ENCODE measurements at places on chromosomes 2 and 18.

DNA sequence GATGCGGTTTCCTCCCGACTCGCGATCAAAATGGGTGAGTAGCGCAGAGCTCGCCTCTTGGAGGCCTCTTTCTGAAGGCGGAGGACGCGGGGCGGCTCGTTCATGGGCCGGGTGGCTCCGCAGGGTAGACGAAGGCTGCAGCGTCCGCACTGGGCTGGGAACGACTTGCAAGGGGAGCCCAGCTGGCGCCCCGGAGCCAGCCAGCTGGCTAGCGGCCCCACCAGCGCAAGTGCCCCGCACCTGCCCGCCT is 328 bp upstream of the PASK start:
- DNase-seq: no peak

DNA sequence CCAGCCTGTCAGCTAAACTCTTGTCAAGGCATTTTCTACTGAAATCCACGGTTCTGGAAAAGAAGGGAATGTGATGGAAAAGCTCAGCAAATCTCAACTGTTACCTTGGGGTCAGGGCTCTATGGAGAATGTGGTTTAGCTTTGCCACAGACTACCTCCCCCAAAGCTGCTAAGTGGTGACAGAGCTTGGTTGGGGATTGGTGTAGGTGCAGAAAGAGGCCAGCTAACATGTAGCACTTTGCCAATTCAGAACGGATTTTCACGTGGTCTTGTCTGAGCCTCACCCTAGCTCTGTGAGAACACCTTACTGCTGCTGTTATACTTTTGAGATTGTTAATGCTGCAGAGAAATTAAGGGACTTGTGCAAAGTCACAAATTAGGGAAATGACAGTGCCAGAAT is 331.1 kb downstream of the RND3 start:
- DNase-seq: no peak

- no peak for DNase-seq
Measured at GRCh38 chr2:79782576-79783452, 270.0 kb downstream of the CTNNA2 start.

DNA sequence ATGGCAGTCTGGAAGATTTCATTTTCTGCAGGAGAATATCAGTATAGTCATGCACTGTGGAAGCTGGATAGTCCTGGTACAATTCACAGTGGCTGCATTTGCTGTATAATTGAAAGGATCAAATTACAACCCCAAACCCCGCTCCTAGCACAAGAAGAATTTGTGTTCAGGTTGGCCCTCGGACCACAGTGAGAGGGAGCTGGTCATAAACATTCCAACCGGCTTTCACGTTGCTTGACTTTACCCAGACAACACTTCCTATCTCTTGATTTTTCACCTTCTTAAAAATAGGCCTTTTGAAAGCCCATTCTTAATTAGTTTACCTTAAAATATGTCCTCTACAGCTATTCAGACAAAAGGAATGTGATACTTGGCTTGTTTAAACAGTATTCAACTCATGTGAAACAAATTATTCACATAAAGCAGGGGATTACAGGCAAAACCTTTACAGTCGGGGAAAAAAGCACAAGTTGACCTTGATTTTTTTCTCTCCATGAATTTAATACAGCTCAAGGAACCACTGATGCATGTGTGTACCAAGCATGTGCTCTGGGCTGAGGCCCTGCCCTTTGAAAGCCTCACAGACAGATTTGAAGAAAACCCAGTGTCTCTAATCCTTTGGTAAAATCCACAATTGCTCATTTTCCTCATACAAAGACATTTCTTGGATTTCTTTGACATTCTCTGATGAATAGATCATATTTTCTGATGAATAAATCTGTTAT is 143.0 kb upstream of the SOX11 start:
- DNase-seq: no peak

- no peak for DNase-seq
Measured at GRCh38 chr2:207993151-207993763, 32.1 kb downstream of the PLEKHM3 start.

DNA sequence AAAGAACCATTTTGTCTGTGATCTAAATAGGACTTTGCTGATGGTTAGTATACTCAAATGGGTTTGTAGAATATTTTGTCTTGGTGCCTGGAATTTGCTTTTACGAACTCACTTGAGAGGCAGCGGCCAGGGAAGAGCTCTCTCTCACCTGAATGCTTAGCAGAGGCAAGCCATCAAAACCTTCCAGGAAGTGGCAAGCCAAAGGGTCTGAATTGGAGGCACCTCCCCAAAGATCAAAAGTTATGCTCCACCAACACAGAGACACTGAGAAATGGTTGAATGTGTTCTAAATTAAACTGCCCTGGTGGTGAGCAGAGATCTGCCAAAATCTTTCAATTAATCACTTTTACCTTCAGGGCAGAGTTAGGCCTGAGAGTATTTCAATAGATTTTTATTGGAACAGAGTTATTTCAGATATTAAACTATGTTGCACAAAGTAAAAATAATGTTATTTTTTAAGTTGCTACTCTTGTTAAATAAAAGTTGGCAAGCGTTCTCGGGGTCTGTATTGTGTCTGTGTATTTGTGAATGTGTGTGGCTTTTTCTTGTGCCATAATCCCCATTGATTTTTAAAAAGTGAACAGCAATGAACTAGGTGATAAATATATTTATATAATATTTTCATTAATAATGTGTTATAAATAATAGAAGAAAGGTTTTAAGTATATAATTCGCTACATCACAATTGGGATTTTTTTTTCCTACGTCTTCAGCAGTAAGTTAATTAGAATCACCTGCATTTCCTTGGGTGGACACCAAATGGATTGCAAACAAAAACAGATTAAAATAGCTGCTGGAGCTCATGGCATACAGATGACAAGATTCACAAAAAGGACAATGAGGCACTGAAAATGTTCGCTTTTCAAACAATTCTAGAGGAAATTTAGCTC is 416.1 kb downstream of the ARHGAP15 start:
- no peak for DNase-seq

- no peak for DNase-seq
Measured at GRCh38 chr18:76467371-76468190, 27.5 kb downstream of the ZNF516 start.

DNA sequence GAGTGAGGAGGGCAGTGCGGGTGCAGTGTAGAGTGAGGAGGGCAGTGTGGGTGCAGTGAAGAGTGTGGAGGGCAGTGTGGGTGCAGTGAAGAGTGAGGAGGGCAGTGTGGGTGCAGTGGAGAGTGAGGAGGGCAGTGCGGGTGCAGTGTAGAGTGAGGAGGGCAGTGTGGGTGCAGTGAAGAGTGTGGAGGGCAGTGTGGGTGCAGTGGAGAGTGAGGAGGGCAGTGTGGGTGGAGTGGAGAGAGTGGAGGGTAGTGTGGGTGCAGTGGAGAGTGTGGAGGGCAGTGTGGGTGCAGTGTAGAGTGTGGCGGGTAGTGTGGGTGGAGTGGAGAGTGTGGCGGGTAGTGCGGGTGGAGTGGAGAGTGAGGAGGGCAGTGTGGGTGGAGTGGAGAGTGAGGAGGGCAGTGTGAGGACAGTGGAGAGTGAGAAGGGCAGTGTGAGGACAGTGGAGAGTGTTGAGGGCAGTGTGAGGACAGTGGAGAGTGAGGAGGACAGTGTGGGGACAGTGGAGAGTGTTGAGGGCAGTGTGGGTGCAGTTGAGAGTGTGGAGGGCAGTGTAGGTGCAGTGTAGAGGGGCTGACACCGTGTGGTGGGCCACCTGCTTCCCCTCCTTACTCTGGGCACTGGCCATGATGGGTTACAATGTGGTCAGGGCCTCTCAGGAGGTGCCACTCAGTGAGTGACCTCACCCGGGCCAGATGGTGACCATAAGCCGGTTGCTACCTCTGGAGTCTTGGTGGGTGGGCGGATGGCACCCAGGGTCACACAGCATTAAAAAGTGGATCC is 28.5 kb downstream of the INPP4A start:
- no peak for DNase-seq

DNA sequence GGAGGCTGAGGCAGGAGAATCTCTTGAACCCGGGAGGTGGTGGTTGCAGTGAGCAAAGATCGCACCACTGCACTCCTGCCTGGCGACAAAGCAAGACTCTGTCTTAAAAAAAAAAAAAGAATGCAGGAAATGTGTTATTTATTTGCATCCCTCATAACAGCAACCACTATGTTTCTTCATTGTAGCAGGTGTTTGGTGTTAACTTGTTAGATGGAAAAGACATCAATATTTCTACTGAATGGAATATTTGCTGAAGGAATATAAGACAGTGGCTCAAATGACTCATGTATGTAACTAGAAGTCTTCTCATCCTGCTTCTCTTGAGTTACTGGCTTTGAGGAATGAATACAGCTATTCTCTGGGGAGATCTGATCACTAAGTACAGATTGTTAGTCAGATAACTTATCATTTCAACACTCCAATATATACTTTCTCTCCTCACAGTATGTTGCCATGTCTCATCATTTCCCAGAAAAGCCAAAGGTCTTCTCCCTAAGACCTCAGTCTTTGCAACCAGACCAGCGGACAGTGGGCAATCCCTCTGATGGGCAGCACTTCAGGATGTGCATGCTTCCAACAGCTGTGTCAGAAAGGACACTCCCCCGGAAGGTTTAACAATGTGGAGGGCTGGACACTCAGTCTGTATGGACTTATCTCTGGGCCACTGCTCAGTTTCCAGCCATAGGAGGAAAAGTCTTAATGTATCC is 104.4 kb upstream of the STK17B start:
- DNase-seq: no peak

GRCh38 chr18:79952456-79952995 is 1.1 kb upstream of the SLC66A2 start:
- DNase-seq: no peak

GRCh38 chr2:12032975-12033374 is 286.5 kb downstream of the LPIN1 start:
- no peak for DNase-seq

DNA sequence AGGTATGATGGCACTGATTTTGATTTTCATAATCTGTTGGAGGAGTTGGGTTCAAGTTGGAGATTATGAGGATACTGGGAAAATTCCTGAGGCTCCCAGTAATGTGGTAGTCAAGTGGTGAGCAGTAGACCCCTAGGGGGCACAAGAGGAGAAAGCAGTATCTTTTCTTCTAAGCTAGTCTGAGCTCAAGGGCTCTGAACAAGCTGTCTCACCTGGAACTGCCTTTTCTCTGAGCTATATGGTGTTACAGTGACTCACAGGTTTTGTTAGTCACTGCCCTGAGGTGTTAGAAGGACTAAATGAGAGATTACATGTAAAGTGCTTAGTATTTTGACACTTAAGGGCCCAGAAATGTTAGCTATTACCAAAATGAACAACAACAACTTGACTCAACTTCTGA is 42.2 kb downstream of the CD302 start:
- DNase-seq: no peak

DNA sequence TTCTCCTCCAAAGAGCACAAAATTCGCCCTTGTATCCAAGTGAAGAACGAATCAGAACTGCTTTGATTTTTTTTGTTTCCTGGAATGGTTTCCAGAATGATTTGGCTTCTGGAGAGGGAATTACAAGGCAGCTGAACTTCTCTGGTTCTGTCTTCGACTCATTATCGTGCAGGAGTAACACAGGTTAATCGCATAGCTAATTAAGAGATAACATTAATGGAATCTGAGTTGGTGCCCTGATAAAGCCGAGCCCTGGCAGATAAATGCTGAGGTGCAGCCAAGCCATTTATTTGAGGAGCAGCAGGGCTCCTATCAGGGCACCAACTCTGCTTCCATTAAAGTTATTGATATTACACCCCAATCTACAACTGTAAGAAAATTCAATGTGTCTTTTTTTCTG is 433.7 kb downstream of the ZNF521 start:
- no peak for DNase-seq
